ENCODE measurements at places on chromosomes 11 and 22.
A peak's percentile ranks its signal among the peaks of the same experiment; 100 is the strongest.

- no peak for DNase-seq
Observed at GRCh38 chr11:102494216-102494615, 36.3 kb downstream of the MMP7 start.

DNA sequence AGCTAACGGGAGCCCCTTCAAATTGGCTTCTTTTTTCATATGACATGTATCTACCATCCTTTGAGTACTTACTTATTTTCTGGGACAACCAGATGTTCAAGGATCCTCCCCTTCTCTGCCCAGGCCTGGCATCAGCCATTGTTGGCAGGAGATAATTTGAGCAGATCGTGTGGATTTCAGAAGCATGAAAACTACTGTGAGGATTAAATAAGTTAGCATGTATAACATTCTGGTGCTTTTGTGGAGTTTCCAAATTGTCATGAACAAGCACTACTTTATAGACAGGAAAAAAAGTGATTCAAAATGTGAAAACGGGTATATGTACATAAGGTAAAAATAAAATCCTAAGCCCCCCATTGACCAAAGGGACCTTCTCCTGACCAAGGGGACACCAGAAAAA lies 2.1 kb upstream of the NADSYN1 start:
- peak; percentile 36 for DNase-seq

- no peak for DNase-seq
Observed at GRCh38 chr11:37689951-37690350, 1091.9 kb upstream of the RAG2 start.

GRCh38 chr11:567011-567628 lies 6.3 kb downstream of the RASSF7 start:
- DNase-seq: no peak

DNA sequence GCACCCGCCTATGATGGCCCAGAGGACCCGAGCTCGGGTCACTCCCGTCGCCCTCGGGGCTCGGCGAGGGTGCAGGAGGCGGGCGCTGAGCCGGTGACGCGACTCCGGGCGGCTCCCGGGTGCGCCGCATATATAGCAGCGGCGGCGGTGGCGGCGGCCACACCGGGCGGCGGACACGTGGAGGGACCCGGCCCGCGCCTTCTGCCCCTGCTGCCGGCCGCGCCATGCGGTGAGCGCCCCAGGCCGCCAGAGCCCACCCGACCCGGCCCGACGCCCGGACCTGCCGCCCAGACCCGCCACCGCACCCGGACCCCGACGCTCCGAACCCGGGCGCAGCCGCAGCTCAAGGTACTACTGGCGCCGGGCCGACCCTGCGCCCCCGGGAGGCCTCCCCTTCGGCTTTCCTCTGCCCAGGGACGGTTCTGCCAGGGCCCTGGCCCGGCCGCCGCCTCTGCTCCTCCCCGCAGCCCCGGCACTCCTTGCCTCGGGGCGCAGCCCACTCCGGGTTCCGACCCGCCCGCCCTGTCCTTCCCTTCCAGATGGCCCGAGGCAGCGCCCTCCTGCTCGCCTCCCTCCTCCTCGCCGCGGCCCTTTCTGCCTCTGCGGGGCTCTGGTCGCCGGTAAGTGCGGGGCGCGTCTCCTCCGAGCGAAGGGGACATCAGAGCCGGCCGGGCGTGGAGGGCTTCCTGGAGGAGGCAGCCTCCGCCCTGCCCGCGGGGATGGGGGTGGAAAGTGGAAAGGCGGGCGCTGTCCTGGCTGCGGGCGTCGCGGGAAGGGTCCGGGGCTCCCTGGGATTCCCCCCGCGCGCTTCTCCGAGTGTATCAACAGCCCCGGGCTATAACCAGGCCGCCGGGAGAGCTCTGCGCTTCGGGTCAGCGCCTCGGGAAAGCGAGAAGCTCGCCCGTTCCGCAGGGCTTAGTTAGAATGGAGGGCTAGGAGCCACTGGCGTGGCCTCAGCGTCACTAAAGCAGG lies at the start of gene GAL:
GAL (plus strand) TSS at position 160 of the 972 bp plus-strand sequence; CDS start at position 540, 380 bp downstream.
- DNase-seq: no peak
